ENCODE measurements at places on chromosomes 7 and 10.
A peak's percentile ranks its signal among the peaks of the same experiment; 100 is the strongest.

DNA sequence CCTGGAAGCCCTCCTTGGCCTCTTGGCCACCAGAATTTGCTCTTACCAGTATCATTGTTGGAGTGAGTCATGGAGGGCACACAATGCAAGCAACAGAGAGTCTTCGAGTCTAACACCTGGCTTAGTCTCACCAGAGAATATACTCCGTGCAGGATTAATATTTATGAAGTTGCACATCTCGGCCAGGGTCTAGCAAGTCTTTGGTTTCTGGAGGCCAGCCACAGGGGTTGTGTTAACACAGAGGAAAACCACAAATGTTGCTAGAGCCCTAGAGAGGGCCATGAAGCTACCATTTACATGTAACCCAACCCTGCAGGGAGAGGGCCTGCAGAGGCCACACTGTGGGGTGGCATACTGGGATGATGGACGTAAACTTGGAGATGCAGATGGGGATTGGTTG, 71.8 kb downstream of the MTPN start:
- DNase-seq = no peak

DNA sequence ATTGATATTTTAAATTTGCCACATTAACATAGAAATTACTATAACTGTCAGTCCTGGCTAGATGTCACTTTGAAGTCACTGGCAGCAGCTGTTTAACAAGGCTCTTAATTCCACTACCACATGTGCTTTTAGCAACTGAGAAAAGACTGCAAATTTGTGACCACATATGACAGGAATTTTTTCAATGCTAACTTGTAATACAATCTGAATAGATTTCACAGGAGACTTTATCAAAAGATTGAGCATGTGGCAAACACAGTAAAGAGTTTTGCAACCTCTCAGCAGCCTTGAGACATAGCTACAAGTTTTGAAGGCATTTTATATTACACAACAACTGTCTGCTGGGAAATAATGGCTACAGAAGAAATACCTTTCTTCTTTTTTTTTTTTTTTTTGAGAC, 73.0 kb downstream of the MICU1 start:
- no peak for DNase-seq

GRCh38 chr10:93859049-93859655, 34.6 kb upstream of the SLC35G1 start:
- DNase-seq = peak; percentile 20

GRCh38 chr10:72883861-72884260, 9.7 kb upstream of the OIT3 start:
- no peak for DNase-seq
